ENCODE measurements at places on chromosomes 16 and 17.
A peak's percentile ranks its signal among the peaks of the same experiment; 100 is the strongest.

DNA sequence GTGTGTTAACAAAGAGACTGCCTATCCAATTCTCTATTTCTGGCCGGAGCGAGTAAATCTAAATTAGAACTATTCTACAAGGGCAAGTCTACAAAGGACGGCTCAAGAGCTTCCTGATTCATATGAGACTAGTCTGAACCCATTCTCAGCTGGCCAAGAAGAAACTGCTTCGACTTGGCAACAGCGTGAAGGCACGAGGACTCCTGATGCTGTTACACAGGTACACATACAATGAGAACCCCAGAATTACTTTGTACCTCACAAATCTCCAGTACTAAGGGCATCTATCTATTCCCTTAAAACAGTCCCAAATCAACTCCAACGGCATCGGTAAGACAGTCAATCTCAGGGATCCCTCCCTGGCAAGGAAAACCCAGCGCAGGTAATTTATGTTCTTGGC, 1.5 kb downstream of the CRK start:
- DNase-seq, result no peak

DNA sequence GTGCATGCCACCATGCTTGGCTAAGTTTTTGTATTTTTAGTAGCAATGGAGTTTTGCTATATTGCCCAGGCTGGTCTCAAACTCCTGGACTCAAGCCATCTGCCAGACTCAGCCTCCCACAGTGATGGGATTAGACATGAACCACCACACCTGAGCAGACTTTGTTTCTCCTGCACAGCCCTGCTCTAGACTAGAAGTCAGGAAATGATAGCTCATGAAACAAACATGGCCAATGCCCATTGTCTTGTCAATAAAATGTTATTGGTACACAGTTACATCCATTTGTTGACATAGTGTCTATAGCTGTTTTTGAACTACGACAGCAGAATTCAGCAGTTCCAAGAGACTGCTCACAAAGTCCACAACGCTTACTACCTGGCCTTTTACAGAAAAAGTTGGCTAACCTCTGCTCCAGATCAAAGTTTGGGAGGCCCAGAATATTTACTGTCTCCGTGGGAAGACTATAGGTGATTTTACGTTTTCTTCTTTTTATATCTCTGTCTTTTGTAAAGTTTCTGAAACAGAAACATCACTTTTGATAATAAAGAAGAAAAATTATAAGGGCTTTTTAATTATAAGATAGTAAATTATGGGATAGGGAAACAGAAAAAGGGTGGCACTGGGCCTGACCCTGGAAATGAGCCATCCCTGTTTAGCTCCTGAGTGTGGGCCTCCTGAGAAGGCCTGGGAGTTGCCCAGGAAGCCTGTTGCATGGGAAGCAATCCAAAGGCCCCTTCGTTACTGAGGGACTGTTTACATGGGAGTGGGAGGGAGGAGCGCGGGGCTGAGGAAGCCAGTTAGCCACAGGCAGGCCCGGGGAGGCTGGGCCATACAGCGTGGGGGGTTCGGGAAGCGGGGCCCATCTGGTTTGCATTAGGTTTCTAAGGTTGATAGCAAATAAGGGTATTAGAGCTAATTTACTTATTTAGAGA, 201.5 kb downstream of the IRF8 start:
- DNase-seq, result no peak

- no peak for DNase-seq
These were observed 77.0 kb upstream of the RPH3AL start for GRCh38 chr17:429589-429988.

- DNase-seq, result no peak
These were observed 1.9 kb upstream of the SLC5A2 start for GRCh38 chr16:31480851-31481536.

DNA sequence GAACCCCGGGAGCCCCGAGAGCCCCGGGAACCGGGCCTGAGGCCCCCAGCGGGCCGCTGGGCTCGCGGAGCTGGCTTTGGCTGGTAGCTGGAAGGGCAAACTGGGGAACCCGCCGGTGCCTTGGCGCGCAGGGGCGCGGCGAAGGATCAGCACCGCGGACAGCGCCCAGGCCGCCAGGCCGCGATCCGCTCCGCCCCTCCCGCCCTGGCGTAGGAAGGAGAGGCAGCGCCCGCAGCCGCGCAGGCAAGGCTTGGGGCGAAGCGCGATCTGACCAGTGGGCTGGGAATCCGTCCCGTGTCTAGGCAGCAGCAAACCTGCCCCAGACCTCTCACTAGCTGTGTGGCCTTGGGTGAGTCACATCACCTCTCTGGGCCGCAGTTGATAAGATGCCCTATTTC, 331 bp upstream of the CCDC92B start:
- DNase-seq, result peak; percentile 64

- DNase-seq, result no peak
These were observed 442.6 kb upstream of the HSBP1 start for GRCh38 chr16:83365166-83365565.

DNA sequence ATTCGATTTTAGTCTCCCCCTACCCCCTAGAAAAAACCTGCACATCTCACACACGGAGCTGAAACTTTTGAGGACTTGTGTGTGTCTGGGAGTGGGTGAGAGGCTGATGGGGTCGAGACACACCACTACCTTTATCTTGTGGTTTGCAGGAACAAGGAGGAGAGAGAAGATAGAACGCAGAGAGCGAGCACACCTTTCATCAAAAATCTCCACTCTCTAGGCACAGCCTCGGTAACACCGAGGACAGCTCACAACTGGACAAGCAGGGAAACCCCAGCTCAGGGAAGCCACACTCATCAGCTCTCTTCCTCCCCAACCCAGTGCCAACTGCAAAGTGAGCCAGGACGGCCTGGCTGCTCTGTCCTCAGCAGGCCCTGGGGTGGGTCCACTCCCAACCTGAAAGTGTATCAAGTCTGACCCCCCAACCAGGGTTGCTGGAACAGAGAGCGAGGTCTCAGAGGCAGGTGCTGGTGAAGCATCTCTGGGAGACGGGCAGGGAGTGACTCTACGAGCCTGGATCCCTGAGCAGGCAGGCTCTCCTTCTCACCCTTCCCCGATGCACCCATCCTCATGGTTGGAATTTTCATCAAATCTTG, 5.2 kb upstream of the GHDC start:
- DNase-seq, result no peak
